ENCODE measurements at places on chromosomes 4 and X.

GRCh38 chr4:163663454-163664225 is 169.2 kb downstream of the TMA16 start:
- DNase-seq, result no peak

DNA sequence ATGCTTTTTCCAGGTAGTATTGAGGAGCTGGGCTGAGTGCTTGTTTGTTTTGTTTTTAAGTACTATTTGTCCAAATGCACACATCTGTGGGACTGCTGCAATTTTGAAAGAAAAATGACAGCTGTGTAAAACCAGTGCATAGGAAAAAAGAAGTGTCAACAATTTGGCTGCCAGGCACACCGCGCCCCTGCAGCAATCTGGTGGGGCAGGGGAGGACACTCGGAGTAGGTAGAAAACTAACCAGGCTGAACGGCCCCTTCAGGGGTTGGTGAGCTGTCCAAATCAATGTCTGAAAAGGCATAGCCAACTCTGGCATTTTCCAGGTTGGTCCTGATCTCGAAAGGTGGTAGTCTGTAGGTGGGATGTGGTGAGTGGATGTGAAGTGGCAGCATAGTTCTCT is 1.1 kb downstream of the LDOC1 start:
- DNase-seq, result no peak

DNA sequence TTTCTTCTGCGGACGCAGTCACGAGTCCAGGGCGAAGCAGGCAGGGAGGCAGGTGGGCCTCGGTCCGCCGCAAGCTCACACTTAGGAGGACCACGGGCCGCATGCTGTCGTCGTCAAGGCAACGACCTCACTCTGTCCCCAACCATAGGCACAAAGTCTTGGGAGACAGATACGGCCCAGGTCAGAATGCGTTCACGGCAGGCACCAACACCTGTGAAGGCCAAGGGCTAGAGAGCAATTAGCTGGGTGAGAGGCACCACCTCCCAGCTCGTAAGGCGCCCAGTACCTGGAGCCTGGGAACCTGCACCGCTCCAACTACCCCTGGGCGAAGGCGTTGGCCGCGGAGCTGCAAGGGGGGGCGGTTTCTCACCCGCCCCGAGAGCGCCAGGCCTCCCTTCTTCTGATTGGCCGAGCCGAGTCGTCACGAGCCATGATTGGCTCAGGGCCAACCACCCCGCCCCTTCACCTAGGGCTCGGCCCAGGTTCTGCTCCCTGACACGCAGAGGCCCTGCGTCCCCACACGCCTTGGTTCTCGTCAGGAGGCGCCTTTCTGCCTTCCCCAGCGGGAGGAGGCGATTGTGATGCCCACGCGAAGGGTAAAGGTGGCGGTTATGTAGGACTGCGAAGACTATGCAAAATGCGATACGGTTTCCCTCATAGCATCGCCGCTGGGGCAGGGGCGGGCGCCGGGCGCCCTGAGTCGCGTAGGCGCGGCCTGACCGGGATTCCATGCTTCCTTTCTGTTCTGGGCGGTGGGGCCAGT is at the start of gene CDKL2:
TSS of gene CDKL2 (minus strand) at position 355 of the 763 bp plus-strand sequence. CDS start 4,540 bp downstream, outside the sequence.
- no peak for DNase-seq

DNA sequence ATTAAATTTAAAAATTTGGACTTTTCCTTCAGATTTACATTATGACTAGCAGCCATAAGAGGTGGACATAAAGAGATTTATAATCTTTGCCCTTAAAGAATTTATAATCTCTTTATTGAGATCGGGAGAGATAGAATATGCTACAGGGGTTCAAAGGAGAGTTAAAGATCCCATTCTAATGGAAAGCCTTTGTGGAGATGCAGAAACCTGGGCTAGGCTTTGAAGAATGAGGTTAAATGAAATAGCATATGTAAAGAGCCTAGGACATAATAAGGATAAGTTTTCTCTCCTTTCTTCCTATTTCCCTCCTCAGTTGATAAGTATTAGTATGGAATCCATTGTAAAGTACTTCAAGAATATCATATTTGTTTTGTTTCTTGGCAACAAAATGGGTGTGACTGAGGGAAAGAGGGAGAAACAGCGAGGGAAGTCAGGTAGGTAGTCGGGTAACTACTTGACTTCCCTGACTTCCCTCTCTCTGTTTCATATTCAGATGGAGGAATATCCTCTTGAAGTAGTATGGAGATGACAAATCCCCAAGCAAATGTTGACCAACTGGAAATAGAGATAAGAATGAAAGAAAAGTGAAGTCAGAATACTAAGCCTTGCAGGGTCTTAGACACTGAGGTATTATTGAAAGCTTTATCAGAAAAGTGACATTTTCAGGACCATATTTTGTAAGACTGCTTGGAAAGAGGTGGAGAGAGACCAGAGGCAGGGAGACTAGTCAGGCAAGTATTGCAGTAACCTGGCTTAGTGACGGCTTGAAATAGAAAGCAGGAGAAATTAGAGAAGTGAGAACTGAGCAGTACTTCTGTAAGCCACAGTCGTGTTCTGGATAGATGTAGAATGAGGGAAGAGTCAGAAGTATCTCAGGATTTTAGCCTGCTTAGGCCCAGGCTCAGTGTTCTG is 82.9 kb downstream of the PDLIM5 start:
- no peak for DNase-seq

GRCh38 chrX:68416592-68416991 is 16.7 kb downstream of the OPHN1 start:
- DNase-seq, result no peak

GRCh38 chrX:83658731-83659130 is 150.6 kb downstream of the POU3F4 start:
- no peak for DNase-seq

- DNase-seq, result no peak
Measured at GRCh38 chr4:3313139-3313538, 20.3 kb downstream of the RGS12 start.

- no peak for DNase-seq
Measured at GRCh38 chr4:43680421-43680820, 768.2 kb downstream of the KCTD8 start.

DNA sequence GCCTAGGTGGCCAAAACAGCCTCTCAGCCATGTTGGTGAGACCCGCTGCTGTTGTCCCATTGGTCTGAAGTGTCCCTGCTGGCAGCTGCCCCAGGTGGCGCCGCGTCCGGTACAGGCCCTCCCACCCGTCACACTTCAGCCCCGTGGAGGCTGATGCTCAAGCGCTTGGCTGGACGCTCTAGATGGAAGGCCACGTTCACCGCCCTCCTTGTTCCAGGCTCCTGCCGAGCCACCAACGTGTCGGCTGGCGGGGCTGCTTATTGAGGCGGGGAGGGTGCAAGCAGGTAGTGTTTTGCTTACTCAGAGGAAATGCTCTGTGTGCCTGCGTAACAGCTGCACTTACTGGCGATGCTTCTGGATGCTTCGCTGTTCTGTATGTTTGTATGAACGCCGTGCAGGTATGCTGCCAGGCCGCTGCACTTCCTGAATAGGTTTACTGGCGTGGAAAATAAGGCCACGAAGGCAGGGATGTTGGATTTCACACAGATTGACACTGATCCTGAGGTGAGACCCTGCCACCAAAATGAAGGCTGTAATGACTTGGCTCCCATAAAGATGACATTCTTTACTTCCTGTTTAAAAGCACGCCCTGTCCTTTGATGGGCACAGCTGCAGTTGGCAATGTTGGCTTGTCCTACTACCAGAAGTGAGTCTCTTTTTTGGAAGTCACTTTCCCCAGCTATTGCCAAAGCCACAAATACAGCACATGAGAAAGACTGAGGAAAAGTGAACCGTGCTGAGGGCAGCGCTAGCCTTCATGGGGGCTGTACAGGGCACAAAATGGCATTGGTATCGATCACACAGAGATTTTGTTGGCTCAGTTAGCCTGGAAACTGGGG is 21.0 kb upstream of the CLCN4 start:
- no peak for DNase-seq

DNA sequence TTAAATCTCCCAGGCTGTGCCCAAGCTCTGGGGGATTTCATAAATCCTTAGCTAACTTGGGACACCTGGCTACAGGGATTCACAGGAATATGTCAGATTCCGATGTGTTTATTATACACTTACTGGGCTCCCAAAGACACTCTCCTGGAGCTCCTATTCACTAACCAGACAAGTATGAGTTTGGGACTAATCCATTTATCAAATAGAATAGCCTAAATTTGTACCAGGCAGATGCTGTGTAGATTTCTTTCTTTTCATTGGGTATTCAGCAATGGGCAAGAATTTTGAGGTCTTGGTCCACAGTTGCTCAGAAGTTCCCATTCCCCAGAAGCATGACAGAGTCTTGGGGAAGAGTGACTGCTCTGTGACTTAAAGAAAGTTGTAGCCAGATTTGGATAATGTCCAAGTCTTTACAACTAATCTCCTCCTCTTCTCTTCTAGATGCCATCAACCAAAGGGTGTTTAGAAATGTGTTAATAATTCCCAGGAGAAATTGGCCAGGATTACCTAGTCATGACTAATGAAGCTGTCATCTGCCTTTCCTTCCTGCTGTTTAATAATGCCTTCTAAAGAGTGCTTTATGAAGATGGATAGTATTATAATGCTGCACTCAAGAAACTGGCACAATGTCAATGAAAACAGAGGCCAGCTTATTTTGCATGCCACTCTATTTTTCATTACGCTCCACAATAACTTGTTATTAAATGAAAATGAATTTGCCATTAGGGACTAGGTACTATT is 120.9 kb downstream of the CHIC2 start:
- DNase-seq, result no peak

DNA sequence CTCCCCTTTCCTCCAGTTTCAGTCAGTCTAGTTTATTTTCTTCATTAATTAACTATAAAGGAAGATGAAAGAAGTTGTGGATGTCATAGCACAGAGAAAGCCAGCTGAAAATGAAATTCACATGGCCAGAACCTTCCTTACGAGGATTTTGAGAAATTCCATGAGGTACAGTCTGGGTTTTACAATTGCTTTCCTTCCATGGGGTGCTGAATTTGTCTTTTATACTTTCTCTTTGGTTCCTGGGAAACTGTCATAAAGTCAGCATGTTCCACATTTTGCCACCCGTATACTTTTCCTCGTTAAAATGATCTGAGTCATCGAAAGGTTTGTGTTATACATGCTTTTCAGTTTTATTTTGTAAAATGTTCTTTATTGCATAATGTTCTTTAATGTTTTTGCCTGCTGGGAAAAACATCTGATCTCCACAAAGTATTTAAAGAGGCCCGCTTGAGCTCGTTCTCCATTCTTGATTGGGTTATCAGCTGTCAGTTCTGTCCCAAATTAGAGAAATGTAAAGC is 78.1 kb upstream of the CLDN34 start:
- DNase-seq, result no peak

- DNase-seq, result no peak
Measured at GRCh38 chr4:143343276-143343831, 6.7 kb downstream of the GAB1 start.

DNA sequence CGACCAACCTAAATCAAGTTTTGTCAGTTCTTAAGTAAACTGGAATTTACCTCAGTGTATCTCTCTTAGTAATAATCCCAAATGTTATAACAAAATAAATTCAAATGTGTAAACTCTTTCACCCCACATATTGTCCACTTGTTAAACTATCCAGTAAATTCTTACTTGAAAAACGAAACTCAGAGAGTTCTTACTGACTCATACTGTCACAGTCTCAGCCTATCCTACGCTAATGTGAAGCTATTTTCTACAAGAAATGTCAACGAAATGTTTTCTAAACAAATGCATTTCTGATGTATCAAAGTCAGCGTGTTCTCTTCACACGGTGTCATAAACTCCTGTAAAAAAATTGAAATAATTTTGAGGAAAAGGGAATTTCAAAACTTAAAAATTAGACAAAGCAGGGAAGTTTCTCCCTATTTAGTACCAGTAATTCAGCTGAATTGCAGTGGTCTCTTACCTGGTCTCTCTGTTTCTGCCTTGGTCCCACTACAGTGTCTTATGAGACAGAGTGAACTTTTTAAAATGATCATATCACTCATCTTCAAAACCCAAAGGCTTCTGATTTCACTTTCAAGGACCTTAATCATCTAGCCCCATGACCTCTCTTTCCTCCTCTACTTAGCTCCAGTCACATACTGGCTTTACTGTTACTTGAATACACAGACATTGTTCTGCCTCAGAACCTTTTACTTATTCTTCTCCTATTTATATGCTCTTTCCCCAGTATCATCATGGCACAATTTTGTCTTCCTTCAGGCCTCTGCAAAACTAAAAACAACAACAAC is 63.3 kb downstream of the DCAF8L1 start:
- DNase-seq, result no peak

- no peak for DNase-seq
Measured at GRCh38 chr4:75385106-75385505, 129.1 kb downstream of the RCHY1 start.

GRCh38 chr4:88799900-88800299 is 102.3 kb upstream of the NAP1L5 start:
- DNase-seq, result no peak

- DNase-seq, result no peak
Measured at GRCh38 chr4:153905231-153905630, 116.3 kb upstream of the SFRP2 start.

DNA sequence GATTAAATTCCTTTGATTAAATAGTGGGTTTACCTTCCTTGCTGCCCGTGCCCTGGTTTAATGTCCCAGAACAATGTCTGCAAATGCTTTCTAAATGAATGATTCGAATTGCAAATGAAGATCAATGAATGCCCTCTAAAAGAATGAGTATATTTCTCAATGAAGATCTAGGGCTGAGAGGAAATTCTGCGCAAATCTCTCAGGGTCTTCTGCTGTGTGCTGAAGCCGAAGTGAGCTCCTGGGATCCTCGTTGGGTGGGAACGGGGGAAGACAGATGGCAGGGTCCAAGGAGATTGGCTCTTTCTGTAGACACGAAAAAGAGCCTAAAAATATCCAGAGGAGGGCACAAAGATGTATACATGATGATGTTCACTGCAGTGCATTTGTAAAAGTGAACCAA is 224.8 kb downstream of the STIM2 start:
- no peak for DNase-seq

DNA sequence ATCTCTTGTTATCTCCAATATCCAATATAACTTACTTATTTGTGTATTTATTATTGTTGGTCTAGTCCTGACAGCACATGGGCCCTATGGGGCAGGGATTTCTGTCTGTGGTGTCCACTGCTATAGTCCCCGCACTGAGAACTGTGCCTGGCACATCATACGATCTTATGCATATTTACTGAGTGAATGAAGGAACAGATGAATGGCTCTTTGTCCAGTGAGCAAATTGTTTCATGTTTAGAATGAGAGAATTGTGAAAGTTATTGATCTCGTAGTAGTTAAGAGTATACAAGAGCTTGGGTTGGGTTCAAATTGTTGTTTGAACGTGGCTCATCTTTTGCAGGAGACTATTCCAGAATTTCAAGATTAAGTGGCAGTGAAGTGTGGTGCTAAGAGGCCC is 96.1 kb upstream of the SLC34A2 start:
- no peak for DNase-seq

All from AG04449 (cell line).